WTC11 (cell line): ENCODE measurements at places on chromosomes 6 and 20. TPM values are rescaled to one million over a fixed set of nuclear protein-coding genes. Genes with fewer than 3 reads are reported as not detected.

FOXS1 gene
- total RNA-seq, result not detected in 3 replicates

CCM2L gene
- total RNA-seq, result 7.8 to 10.9 TPM (median 9.1 TPM) in 3 replicates

KPNA5 gene
- 10.0 to 12.7 TPM (median 12.2 TPM) in 3 replicates for total RNA-seq

OLIG3 gene
- total RNA-seq, result 1.8 to 5.4 TPM (median 2.2 TPM) in 3 replicates

ZNF76 gene
- 21.4 to 25.8 TPM (median 23.7 TPM) in 3 replicates for total RNA-seq

DOK5 gene
- total RNA-seq, result 8.8 to 10.4 TPM (median 10.1 TPM) in 3 replicates

DNMT3B gene
- 638 to 682 TPM (median 641 TPM) in 3 replicates for total RNA-seq

CAP2 gene
- total RNA-seq, result 7.2 to 10.9 TPM (median 10.6 TPM) in 3 replicates

TMEM14A gene
- total RNA-seq, result 8.7 to 13.6 TPM (median 13.2 TPM) in 3 replicates

KCNQ5 gene
- 1.5 to 2.0 TPM (median 1.7 TPM) in 3 replicates for total RNA-seq

AVP gene
- 0.32 to 0.50 TPM (median 0.34 TPM) in 3 replicates for total RNA-seq

PLEKHG1 gene
- 2.6 to 3.5 TPM (median 2.7 TPM) in 3 replicates for total RNA-seq

C6orf163 gene
- total RNA-seq, result 1.2 to 2.0 TPM (median 1.9 TPM) in 3 replicates

COL10A1 gene
- total RNA-seq, result 0.07 to 0.32 TPM in 2 of 3 replicates, not detected in the other

SFTA2 gene
- 0.66 to 0.80 TPM in 2 of 3 replicates, not detected in the other for total RNA-seq

DNA sequence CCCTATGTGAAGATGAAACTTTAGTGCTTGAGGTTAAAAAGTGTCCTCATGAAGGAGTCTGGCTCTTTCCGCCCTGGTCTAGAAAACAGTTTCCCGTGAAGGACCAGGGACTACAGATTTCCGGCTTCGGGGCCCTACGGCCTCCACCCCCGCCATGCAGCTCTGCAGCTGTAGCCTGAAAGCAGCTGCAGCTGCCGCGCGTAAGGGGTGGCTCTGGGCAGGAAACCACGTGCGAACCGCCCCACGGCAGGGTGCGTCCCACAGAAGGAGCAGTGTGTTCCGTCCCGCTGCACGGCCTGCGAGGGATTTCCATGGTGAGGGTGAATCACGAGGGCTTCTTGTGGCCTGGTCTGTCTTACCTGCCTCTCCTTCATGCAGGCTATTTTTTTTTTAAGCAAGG is 117.0 kb downstream of the ERMARD start:
- DNase-seq, result no peak

- no peak for DNase-seq
These were observed 31.9 kb downstream of the SHLD1 start for GRCh38 chr20:5781798-5782750.

- DNase-seq, result no peak
These were observed 58.2 kb downstream of the BANF2 start for GRCh38 chr20:17758010-17758409.

DNA sequence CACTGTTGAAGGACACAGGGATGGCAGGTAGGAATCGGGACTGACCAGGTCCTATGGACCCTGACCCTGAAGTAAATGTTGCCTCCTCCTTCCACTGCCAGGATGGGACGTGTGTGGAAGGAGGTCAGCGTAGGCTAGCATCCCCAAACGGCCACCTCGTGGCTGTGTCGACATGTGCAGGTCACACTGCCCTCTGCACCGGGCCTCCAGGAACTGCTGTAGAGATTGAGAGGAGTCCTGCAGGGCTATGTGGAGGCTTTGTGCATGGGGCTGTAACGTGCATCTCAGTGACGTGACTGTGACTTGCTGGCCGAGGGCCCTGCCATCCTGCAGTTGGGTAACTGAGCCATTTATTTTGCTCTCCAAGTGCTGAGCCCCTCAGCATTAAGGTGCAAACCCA is 149.5 kb downstream of the PHACTR3 start:
- DNase-seq, result no peak

- no peak for DNase-seq
These were observed 77.4 kb upstream of the MTHFD1L start for GRCh38 chr6:150788089-150788488.

DNA sequence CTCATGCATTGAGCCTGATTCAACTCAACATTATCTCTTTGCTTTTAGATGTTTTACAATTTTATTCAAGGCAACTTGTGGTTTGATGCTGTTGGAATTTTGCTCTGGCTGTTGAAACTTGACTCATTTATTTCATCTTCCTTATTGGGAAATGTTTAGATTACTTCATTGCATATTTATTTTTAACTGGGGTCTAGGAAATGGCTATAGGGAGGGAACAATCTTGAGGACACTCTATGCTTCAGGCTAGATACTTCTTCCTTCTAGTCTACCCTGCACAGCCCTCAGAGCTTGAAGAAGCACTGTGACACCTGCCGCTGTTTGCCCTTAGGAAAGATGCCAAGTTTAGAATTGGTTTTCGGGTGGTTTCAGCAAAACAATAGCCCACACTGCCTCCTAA is 183.4 kb downstream of the ADGRG6 start:
- no peak for DNase-seq

DNA sequence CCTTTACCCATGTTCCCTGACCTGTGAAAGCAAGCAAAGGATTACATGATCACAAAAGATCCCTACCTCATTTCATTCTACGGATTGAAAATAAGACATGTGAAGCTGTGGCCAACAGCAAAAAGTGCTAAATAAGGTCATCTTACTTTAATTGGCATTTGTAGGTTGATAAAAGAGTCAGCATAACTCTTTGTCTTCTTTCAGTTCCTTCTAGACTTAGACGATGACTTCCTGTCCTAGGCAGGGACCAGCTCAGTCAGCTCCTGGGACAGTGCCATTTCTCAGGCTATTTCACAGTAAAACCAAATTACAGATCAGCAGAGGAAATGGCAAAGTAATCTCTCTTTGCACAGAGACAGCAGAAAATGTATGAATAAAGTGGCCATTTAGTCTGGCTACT is 480.7 kb downstream of the RFPL4B start:
- DNase-seq, result no peak

DNA sequence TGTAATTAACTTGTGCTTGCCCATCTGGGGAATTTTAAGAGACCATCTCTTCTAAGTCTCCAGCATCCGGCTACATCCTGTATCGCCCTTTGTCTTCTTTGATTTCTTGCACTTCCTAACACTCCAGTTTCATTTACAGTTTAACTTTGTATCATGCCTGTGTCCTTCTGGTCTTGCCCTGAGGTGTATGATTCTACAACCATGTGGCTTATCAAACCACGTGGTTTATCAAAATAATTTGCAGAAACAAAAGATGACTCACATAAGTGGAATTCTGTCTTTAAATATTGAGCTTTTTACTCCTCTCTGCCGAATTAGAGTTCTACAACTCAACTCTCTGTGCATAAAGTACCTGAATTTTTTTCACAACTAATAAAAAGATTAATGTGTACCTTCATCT is 580.7 kb downstream of the KIF16B start:
- DNase-seq, result no peak

GRCh38 chr20:32203356-32204204 is 4.0 kb downstream of the PLAGL2 start:
- DNase-seq, result no peak

GRCh38 chr6:138514860-138515540 is 15.7 kb upstream of the NHSL1 start:
- DNase-seq, result no peak

DNA sequence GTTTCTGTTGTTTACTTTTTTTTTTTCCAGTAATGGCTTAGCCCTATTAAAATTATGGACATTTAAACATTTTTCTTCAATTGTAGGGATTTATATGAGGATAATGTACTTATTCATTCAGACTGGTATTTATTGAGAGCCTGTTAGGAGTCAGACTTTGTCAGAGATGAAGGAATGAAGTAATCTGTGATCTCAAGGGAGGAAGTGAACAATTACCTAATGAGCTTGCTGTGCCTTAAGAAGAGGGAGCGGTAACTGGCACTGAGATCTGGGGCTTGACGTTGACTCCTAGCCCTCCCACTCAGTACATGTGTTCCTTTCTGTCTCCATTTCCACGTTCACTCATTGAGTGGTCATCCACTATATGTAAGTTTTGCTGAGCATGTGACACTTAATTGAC is 12.6 kb downstream of the AFDN start:
- no peak for DNase-seq

DNA sequence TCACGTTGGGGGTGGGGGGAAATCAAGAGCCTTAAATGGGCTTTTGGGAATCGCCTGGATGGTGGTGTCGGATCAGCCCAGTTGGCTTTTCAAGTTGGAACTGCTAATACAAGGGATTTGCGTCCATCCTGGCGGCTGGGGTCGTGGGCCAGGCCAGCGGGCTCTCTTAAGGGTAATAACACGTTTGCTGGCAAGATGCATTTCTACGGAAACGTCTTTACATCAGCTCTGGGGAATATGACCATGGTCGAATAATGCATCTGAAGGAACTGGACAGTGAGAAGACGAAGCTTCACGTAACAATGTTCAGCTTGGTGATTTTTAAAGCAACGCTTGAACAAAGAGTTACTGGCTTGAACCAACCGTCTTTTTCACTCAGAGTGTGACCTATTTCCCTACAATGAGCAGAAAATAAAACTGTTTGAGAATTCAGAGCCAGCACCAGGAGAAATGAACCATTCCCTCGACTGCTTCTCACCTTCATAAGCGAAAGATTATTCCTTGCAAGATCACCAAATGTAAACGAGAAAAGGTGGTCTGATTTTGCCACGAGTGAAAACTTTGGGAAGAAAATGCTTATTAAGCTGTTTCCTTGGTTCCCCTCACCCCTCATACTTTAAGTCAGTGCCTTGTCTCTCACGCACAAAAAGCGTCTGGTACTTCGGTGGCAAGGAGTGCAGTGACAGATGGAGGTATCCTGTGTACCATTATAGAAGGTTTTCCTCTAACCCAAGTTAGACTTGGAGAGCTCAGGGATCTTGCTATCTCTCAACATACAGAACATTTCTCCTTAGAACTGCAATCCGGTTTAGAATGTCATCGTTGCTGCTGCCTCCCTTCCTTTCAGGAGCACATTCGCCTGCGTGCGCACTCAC is 1.4 kb upstream of the MARCKS start:
- DNase-seq, result peak; percentile 26

GRCh38 chr6:109187399-109188114 is 92.2 kb downstream of the CEP57L1 start:
- peak; percentile 70 for DNase-seq

- DNase-seq, result no peak
These were observed 6.4 kb downstream of the MYLK4 start for GRCh38 chr6:2744209-2744771.

GRCh38 chr20:13401596-13401995 is 180.5 kb downstream of the ISM1 start:
- no peak for DNase-seq

DNA sequence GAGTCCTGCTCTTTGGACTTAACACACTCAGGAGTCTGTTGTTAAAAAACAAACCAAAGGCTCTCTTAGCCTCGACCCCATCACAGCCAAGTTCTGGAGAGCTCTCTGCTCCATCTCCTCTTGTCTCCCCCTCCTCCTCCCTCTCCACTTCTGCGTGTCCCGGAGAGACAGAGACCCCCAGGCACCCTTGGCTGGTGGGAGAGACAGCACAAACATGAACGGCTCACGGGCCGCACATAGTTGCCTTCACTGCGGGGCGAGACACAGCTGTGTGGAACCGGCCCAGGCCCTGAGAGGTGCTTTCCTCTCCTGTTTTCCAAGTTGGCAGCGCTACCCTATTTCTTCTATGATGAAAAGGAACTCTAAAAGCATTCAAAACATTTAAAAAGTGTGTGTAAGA is 23.3 kb upstream of the MYT1 start:
- peak; percentile 6 for DNase-seq

DNA sequence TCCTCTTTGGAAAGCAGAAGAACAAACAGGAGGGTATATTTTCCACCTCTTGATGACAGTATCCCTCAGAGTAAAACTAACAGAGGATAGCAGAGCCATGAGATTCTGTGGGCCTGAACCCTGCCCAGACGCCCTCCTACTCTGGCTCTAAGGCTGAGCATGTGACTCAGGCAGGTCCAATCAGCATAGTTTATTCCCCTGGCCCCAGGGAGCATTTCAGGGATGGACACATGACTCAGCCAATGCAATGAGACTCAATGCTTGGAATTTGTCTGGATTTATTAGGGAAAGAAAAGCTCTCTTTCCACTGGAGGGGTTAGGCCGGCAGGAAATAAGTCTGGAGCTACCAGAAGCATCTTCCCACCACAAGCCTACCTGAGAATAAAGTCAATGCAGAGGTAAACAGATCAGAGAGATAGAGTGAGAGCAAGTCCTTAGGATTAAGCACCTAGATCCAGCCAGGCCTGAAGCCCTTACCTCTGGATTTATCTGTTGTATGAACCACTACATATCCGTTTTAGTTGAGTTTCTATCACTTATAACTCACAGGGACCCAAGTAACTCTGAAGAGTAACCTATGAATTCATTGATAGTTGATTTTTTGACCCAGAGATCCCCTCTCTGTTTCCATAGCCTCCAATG is 68.2 kb upstream of the EYA2 start:
- DNase-seq, result no peak

GRCh38 chr6:142845143-142845571 is 99.8 kb downstream of the HIVEP2 start:
- no peak for DNase-seq

- no peak for DNase-seq
These were observed 138.0 kb upstream of the CCN2 start for GRCh38 chr6:132089173-132089572.

- no peak for DNase-seq
These were observed 16.8 kb upstream of the PRSS16 start for GRCh38 chr6:27230758-27231111.

DNA sequence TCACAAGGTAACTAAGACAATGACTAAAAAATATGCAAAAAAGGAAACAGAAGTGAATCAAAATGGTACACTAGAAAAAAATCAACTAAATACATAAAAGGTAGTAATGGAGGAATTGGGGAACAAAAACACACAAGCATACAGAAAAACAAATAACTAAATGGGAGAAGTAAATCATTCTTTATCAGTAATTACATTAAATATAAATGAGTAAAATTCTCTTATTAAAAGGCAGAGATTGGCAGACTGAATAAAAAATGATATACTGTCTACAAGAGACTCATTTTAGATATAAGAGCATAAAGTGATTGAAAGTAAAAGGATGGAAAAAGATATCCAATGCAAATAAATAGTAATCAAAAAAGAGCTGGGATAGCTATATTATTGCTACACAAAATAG is 39.4 kb upstream of the VEGFA start:
- no peak for DNase-seq

GRCh38 chr6:158803733-158804143 is 15.4 kb downstream of the EZR start:
- DNase-seq, result no peak

- no peak for DNase-seq
These were observed 38.3 kb downstream of the ADGRG6 start for GRCh38 chr6:142339968-142340658.

- DNase-seq, result no peak
These were observed 21.4 kb upstream of the NT5E start for GRCh38 chr6:85428486-85428885.

DNA sequence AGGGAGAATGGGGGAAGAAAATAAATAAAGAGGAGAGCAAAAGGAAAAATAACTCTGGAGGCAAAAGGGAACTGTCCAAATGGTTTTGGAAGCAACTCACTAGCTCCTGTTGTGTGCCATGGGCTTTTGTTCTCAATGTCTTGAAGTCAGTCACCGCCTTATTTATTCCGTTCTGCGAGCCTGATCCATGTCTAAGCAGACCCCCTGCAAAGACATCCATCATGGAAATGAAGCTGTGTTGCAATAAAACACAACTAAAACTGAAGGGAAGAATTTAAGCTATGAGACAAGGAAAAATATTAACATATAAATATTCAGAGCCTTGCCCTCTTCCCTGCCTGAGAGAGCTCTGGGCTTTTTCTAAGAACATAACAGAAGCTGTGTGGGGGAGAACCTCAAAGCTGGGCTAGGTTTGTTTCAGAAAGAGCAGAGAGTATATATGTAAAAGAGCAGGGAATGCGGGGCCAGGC is 373.2 kb upstream of the CNR1 start:
- DNase-seq, result no peak
